AG10803 (cell line): ENCODE measurements at places on chromosomes 13 and 19.

DNA sequence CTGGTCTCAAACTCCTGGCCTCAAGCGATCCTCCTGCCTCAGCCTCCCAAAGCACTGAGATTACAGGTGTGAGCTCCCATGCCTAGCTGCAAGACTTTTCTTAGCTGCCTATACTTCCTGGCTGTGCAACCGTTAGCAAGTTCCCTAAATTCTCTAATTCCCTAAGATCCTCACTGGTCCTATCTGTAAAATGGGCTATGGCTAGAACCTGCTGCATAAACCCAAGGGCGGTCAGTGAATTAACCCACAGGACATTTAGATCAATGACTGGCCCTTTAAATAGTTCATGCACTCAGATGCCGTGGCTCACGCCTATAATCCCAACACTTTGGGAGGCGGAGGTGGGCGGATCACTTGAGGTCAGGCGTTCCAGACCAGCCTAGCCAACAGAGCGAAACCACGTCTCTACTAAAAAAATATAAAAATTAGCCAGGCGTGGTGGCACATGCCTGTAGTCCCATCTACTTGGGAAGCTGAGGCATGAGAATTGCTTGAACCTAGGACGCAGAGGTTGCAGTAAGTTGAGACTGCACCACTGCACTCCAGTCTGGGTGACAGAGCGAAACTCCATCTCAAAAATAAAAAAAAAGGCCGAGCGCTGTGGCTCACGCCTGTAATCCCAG, 4.1 kb upstream of the C19orf53 start:
- DNase-seq = no peak

- peak; percentile 67 for DNase-seq
Measured at GRCh38 chr13:75749407-75749806, 113.3 kb downstream of the LMO7 start.

DNA sequence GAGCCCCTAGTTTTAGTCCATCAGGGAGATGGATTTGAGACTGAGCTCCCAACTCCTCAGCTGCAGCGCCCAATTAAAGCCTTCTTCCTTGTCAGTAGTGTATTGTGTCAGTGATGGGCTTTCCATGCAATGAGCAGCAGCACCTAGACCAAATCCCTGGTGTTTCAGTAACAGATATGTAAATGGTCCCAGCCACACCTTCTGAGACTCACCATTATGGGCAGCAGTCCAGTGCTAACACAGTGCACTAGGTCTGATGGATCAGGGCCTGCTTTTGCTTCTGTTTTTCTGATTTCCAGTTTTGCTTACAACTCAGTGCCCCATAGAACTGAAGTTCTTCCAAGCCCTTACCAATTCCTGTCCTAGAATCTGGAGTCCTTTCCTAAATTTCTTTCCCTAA, 41.8 kb upstream of the MIR17HG start:
- DNase-seq = no peak

GRCh38 chr13:113954046-113954835, 19.6 kb downstream of the C13orf46 start:
- no peak for DNase-seq

DNA sequence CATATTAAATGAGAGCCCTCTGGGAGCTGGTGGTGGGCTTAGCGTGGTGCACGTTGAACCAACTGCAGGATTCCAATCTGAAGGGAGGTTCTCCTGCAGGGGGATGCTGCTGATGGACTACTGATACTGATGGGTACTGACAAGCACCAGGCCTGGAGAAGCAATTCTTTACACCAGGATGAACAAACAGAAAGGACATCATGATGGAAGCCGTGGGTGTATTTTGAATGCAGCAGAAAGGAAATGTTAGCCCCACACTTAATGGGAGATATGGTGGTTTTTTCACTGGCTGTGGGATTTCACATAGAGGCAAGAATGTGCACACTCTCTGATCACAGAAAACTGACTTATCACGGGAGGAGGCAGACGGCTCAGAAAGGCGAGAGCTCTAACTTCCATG, 299.7 kb downstream of the TEX29 start:
- no peak for DNase-seq

DNA sequence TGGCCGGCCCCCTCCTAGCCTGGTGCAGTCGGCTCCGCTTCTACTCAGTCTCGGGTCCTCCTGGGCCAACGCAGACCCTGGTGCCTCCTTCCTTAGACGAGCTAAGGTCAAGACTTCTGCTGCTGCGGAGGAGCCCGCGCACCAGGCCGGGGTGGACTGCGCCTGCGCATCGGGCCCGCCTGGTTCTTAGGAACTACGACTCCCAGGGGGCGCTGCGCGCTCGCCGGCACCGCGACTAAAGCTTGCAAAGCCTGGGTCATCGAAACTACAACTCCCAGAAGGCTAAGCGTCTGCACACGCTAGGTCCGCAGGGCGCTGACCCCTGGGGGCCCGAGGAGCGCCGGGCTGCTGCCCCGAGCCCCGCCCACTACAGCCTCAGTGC, at the start of gene ZNF835:
ZNF835 (minus strand) TSS at position 145 of the 382 bp plus-strand sequence. CDS start 6,559 bp downstream, outside the sequence.
- no peak for DNase-seq

DNA sequence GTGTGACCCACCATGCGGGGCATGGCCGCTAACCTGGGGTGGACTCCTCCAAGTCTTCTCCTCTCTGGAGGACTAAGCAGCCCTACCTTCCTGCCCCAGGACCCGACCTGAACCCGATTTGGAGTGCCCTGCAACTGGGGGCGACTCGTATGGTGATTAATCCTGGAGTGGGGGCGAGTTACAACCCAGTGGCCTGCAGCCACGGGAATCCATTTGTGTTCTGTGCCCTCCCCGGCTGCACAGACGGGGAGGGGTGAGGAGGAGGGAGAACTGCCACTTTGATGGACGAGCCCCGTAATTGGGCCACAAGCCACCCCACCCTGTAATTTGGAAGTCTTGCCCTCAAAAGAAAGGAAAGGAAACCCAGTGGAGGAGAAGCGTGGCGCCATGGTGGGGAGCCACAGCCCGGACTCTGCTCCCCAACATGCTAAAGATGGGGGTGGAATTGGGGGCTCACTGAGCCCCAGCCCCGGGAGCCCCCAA, 18.0 kb downstream of the PRR36 start:
- no peak for DNase-seq

DNA sequence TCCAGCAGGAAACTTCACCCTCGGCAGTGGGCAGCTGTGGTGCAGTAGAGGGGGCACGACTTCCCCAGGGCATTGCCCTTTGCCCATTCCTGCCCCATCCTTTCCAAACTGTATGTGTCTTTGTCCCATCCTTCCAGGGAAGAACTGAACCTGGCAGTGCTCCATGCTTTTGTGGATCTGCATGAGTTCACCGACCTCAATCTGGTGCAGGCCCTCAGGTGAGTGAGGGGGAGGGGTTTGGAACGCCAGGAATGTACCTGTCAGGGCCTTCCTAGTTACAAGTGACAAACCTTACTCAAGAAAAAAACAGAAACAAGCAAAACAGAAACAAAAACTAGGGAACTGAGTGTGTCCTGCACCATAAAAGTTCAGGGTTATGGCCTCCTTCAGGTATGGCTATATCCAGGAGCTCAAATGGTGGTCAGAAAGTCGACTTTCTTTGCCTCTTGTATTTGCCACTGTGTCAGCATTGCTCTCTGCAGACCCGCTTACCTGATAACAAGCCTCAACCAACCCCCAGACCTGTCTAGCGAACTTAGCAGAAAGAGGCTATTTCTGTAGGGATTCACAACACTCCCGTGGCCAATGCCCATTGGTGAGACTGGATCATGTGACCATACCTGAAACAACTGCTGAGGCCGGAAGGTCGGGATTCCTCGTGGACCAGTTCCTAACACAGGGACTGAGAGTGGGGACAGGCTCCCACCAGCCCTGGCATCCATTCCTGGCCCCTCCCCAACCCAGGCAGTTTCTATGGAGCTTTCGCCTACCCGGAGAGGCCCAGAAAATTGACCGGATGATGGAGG, 4.2 kb downstream of the CYTH2 start:
- DNase-seq = no peak

GRCh38 chr13:29754473-29754806, 96.0 kb downstream of the UBL3 start:
- DNase-seq = peak; percentile 47

GRCh38 chr19:5926641-5927440, 12.8 kb downstream of the CAPS start:
- peak; percentile 97 for DNase-seq

DNA sequence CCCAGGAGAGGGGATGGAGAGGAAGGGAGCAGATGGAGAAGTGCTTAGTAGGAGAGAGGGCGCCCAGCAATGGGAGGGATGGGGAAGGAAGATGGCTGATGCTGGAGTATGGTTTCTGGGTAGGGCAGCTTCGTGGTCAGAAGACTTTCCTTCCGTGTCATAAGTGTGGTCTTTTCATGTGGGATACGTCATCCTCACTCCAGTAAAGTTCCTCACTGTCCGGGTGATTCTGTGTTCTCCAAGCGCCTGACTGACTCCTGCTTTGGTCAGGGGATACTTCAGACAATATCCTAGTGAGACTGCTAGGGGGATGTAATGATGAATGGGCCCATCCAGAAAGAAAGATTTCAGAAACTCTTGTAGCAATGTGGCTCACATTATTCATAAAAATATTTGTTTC, 3.9 kb upstream of the OR10H3 start:
- no peak for DNase-seq

DNA sequence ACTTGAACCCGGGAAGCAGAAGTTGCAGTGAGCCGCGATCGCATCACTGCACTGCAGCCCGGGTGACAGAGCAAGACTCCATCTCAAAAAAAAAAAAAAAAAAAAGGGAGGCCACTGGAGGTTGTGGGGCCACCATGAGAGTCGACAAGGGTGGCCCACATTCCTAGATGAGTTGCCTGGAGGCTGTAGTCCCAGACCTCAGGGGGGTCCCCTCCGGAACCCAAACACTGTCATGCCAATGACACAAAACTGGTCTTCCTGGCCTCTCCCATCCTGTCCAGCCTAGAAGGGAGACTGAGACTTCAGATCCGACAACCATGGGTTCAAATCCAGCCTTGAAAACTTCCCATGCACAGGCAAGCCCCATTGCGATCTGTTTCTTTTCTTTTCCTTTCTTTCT, 14.7 kb downstream of the SPC24 start:
- DNase-seq = no peak

DNA sequence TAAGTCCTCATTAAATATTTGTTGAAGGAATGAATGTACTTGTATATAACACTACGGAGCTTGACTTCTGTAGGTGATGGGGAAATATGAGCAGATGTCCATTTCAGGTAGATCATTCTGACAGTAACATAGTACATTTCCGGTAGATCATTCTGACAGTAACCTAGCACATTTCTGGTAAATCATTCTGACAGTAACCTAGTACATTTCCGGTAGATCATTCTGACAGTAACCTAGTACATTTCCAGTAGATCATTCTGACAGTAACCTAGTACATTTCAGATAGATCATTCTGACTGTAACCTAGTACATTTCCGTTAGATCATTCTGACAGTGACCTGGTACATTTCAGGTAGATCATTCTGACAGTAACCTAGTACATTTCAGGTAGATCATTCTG, 2.5 kb downstream of the PHF11 start:
- no peak for DNase-seq

DNA sequence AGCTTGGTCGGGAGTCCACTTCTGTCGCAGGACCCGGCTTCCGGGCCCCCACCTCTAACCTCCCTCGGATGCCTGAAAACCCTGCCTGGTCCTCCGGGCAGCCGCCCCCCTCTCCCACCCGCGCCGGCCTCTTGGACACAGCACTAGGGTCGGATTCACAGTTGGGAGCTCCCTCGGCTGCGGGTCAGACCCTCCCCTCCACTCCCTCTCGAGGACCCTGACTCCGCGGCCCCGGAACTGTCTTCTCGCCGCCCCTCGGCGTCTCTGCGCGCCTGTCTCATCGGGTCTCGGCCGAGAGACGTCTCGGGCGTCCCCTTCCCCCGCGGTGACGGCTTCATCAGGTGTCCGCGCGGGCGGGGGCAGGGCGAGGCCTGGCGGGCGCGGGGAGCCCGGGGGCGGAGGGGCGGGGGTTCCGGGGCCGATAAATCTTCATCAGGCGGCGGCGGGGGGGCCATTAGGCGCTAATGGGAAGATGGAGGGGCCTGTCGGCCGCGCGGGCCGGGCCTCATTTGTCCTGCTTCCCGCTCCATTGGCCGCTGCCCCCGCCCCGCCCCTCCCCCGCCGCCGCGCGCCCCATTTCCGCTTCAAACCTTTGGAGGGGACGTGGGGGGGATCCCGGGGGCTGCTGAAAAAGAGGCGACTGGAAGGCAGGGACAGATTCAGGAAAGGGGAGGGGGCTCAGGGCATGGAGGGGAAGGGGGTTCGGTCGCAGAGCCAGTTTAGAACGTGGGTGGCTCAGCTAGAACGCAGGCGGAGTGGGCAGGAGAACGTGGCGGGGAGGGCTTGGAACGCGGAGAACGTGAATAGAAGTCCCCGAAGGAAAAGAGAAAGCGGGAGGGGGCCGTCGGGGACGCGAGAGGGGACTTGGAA, 11.8 kb upstream of the ERFL start:
- DNase-seq = no peak

GRCh38 chr19:44776402-44777096, 1.1 kb upstream of the CBLC start:
- DNase-seq = no peak

- no peak for DNase-seq
Measured at GRCh38 chr13:70394031-70394548, 285.8 kb upstream of the KLHL1 start.

- no peak for DNase-seq
Measured at GRCh38 chr19:19274146-19274545, 1.0 kb upstream of the TM6SF2 start.

DNA sequence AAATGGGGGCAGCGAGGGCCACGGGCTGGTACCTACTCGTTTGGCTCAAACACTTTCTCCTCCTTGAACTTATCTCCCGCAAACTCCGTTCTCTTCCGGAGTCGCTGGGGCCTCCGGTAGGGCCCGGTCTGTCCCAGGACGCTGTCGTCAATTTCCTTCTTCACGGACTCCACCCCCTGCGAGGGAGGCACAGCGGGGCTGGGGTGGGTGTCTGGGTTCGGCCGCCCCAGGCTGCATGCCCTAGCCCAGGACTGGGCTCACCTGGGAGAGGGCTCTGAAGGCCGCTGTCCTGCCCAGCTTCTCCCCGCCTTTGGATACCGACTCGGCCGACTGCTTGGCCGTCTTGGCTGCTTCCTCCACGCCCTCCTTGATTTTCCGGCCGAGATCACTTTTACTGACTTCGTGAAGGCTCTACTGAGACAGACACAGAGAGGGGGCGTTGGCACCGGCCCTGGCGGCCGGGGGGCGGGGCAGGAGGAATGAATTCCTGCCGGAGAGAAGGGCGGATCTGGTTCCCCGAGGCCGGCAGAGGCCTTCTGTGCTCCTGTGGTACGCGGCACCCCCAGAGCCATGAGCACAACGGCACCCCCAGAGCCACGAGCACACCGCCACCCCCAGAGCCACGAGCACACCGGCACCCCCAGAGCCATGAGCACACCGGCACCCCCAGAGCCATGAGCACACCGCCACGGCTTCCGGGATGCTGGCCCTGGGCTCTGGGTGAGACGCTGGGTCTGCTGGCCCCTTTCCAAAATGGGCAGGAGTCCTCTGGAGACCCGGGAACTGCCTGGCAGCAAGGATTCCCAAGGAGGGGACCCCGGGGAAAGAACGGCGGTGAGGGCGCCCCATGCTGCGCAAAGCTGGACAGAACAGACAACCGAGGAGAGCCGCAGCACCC, 8.1 kb upstream of the CTXN1 start:
- DNase-seq = no peak
